Fibroblast of upper back skin (primary cell): ENCODE measurements at places on chromosomes 2 and 18.

DNA sequence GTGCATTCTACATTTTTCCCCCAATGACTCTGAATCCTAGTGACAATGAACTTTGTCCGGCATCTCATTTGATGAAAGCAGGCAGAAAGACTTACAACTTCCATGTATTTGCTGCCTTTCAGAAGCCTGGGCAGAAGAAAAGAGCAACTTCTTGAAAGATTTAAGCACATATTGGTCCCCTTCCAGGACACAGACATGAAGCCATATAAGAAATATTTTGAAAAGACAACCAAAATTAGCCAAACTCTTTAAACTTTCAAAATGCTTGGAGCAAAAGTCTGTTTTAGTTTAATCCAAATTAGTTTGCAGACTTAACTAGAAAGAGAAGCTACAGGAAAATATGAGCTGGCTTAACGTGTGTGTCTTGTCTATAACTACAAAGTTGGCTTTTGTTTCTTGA lies 492.5 kb downstream of the NR4A2 start:
- no peak for DNase-seq

- DNase-seq: no peak
These were observed 66.1 kb upstream of the FZD5 start for GRCh38 chr2:207835805-207836204.

DNA sequence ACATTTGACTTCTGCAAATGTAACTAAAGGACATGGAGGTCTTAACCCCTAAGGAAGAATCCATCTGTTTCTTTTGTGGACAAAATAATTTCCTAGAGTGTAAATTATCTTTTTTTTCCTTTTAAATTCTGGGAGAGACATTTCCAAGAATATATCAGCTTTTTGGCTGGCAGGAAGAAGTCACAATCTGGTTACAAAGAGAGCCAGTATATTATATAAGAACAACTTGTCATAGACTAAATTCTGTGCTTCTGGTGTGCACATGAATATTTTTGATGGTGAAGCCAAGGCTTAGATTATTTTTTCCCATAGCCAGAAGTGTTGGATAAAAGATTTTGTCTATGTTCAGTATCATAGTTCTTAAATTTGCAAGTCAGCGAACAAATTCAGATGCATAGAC lies 500.6 kb downstream of the XIRP2 start:
- no peak for DNase-seq

GRCh38 chr18:14948163-14948540 lies 200.2 kb downstream of the ANKRD30B start:
- no peak for DNase-seq

DNA sequence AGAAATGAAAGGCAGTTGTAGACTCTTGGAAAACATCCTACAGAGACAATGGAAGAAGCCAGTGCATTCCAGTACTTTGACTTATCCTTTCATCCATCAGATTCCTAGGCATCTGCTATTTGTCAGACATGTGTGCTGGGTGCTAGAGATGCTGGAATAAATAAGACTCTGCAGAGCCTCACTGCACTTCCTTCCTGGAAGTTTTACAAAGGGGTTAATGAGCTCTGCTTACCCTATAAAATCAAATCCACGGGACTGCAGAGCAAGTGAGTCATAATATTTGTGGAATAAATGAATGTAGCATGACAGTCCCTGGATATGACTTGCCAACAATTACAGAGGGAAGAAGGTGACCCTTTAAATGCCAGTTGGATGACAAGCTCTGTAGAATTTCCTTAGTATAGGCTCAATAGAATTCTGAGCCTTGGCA lies 52.7 kb upstream of the NPAS2 start:
- DNase-seq: peak; percentile 83

GRCh38 chr2:174495365-174496012 lies 8.7 kb upstream of the GPR155 start:
- no peak for DNase-seq

DNA sequence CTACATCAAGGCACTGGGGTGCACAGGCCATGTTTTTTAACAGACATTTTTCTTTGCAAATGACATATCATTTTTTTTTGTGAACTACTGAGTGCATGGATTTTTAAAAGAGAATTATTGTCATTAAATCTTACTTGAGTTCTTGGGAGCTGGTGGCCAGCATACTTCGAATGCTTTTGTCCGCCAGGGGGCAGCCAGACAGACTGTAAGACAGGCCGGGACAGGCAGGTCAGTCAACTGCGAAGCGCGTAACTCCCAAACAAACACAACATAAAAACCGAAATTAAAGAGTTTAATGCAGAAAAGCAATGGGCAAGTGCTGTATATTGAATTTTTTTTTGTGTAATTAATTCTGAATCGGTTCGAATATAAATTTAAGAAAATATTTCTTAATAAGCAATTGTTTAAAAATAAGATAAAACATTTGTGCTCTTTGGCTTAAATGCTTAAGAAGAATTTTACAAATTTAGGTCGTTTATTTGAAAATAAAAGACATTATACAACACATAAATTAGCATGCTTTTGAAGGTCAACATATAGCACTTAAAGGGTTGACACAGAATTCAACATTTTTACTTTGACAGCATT lies 142.2 kb upstream of the PXDN start:
- DNase-seq: peak; percentile 53
